SJCRH30 (cell line): ENCODE measurements at places on chromosomes 6 and 20.

GRCh38 chr20:32495217-32495565 is 89.9 kb downstream of the NOL4L start:
- H3K36me3 ChIP-seq = no peaks in the 10 kb centered on the region
- H3K4me1 ChIP-seq = peaks cover 8% of the 10 kb centered on the region
- DNase-seq = no peak
- no peak overlapping the region for H3K27ac ChIP-seq
- 0 out of 2 replicates have a peak, but pooled peaks cover 14% of the 10 kb centered on the region for H3K27me3 ChIP-seq
- no peak overlapping the region for H3K4me3 ChIP-seq

- H3K27me3 ChIP-seq = no peaks in the 10 kb centered on the region
- no peak for DNase-seq
- no peak overlapping the region for H3K4me3 ChIP-seq
- no peaks in the 10 kb centered on the region for H3K4me1 ChIP-seq
- no peaks in the 10 kb centered on the region for H3K36me3 ChIP-seq
- H3K27ac ChIP-seq = no peak overlapping the region
These were observed 627.8 kb downstream of the DOK5 start for GRCh38 chr20:55103188-55103587.

DNA sequence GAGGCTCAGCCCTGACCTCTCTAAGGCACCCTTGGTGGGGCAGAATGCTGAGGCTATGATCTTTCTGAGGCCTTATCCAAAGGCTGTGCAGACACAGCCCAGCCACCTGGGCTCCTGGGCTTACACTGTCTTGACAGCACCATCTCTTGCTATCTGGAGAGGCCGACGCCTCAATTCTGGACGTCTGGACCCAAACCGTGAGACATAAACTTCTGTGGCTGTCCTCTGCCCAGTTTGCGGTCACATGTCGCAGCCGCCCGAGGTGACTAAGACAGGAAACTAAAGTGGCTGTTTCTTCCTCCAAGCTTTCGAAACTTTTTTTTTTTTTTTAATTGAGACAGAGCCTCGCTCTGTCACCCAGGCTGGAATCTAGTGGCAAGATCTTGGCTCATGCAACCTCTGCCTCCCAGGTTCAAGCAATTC is 49.3 kb downstream of the PRR18 start:
- H3K27me3 ChIP-seq = no peaks in the 10 kb centered on the region
- H3K27ac ChIP-seq = no peak overlapping the region
- no peaks in the 10 kb centered on the region for H3K36me3 ChIP-seq
- no peaks in the 10 kb centered on the region for H3K4me1 ChIP-seq

GRCh38 chr6:30960907-30961673 is 20.3 kb downstream of the MUCL3 start:
- no peak for DNase-seq
- H3K27me3 ChIP-seq = no peaks in the 10 kb centered on the region; the same call in 1 of the 2 replicates
- H3K4me3 ChIP-seq = no peak overlapping the region
- no peaks in the 10 kb centered on the region for H3K36me3 ChIP-seq
- no peak overlapping the region for H3K27ac ChIP-seq

GRCh38 chr20:16124911-16125776 is 448.1 kb downstream of the KIF16B start:
- H3K27ac ChIP-seq = no peak overlapping the region
- DNase-seq = no peak
- H3K4me3 ChIP-seq = no peak overlapping the region
- H3K36me3 ChIP-seq = no peaks in the 10 kb centered on the region

- H3K4me1 ChIP-seq = no peaks in the 10 kb centered on the region
- no peak overlapping the region for H3K4me3 ChIP-seq
- H3K27me3 ChIP-seq = no peaks in the 10 kb centered on the region
- H3K36me3 ChIP-seq = no peaks in the 10 kb centered on the region
- H3K27ac ChIP-seq = no peak overlapping the region
These were observed 224.8 kb upstream of the MAP3K7 start for GRCh38 chr6:90811596-90812226.

GRCh38 chr6:159616456-159616855 is 76.6 kb downstream of the SOD2 start:
- H3K4me1 ChIP-seq = no peaks in the 10 kb centered on the region
- H3K27ac ChIP-seq = no peak overlapping the region
- DNase-seq = peak; percentile 28

GRCh38 chr6:21431526-21431925 is 162.0 kb upstream of the SOX4 start:
- no peak for DNase-seq
- H3K4me1 ChIP-seq = no peaks in the 10 kb centered on the region
- H3K4me3 ChIP-seq = no peak overlapping the region

DNA sequence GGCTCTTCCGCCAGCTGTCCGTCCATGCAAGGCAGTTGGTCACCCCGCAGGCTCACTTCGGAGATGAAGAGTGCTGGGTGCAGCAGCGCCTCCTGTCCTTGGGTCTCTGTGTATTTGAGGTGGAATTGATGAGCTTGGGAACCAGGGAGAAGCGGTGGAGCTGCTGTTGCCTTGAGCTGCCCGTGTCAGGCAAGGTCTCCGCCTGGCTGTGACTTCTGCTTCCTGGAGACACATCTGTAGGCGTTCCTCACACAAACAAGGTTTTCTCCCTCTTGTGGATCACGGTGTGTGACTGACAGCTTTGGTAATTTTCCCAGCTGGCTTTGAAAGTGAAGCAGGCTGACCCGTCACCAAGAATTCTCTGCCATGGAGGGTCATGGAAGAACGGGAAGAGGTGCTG is 2.5 kb upstream of the SLC17A9 start:
- H3K4me3 ChIP-seq = no peak overlapping the region
- H3K36me3 ChIP-seq = peaks cover 57% of the 10 kb centered on the region
- no peaks in the 10 kb centered on the region for H3K27me3 ChIP-seq
- no peak for DNase-seq
- H3K4me1 ChIP-seq = peaks cover 13% of the 10 kb centered on the region

GRCh38 chr6:150314230-150315188 is 54.3 kb upstream of the IYD start:
- no peaks in the 10 kb centered on the region for H3K36me3 ChIP-seq
- no peaks in the 10 kb centered on the region for H3K4me1 ChIP-seq
- no peak overlapping the region for H3K27ac ChIP-seq

DNA sequence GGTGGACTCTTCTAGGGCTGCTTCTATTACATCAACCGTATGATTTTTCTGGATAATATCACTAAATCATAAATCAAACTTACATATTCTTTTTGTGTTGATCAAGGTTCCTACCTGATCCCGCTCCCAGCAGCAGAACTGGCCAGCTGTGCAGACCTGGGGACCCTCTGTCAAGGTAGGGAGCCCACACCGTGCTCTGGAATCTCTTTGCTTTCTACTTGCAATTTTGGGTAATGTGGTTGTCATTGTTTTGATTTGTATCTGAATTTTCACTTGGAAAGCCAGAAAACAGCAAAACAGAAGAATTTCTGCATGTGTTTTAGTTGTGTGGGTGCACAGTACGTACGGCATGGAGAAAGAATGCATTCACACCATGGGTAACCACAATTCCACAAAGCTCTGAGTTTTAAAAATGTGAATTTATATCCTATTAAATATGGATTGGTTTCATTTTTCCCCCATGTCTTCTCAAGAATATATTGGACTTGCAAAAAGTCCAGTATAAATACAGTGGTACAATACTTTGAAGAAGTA is 80.1 kb downstream of the ADGRG6 start:
- no peak overlapping the region for H3K27ac ChIP-seq
- no peak for DNase-seq
- H3K27me3 ChIP-seq = no peaks in the 10 kb centered on the region
- H3K36me3 ChIP-seq = no peaks in the 10 kb centered on the region

DNA sequence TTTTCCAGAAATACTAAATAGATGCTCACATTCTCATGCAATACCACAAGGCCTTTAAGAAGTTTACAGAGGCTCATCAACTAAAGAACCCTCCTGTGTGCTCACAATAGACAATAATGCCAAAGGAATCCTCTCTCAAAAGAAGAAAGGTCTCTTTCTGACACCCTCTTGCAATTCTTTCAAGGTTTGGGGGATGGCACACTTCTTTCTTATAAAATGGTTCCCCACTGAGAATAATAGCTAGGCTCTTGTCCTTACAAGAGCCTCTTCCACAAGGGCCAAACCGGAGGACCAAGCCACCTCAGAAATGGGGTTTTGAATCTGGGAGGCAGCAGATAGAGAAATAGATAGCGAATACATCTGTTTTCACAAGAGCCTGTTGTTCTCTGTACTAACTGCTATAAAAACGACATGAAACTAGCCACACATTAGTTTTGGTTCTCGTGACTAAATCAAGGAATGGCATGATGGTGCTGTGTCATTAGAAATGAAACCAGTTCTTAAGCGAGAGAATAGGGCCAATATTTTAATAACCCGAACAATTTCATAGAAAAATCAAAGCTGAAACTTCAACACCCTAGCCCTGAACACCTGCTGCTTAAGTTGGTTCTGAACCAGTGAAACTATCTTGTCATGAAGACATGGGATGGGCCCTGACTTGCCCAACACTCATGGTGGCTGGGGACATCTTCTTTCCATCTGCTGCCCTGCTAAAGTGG is 81.1 kb downstream of the PRDM1 start:
- no peak for DNase-seq
- no peak overlapping the region for H3K27ac ChIP-seq
- no peaks in the 10 kb centered on the region for H3K27me3 ChIP-seq
- no peaks in the 10 kb centered on the region for H3K36me3 ChIP-seq

DNA sequence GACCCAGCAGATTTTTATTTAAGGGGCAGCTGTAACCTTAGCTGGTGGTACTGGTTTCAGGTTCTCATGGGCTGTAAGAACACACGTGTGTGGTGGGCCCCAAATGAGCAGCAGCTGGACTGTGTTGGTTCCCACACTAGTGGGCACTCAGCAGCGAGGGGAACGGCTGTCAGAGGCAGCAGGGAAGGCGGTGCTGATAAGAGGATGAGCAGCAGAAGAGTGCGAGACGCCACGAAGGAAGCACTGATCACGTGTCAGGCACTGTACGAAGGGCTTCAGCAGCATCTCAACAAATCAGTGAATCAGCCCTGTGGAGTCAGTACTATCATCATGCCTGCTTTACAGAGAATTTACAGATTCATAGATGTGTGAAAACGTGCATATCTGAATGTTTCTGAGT is 41.0 kb upstream of the EMILIN3 start:
- DNase-seq = peak; percentile 50
- H3K4me3 ChIP-seq = no peak overlapping the region
- no peaks in the 10 kb centered on the region for H3K27me3 ChIP-seq

GRCh38 chr6:25476126-25476525 is 175.9 kb upstream of the SCGN start:
- H3K27ac ChIP-seq = no peak overlapping the region
- H3K4me1 ChIP-seq = no peaks in the 10 kb centered on the region
- H3K27me3 ChIP-seq = no peaks in the 10 kb centered on the region
- no peak for DNase-seq
- no peak overlapping the region for H3K4me3 ChIP-seq

DNA sequence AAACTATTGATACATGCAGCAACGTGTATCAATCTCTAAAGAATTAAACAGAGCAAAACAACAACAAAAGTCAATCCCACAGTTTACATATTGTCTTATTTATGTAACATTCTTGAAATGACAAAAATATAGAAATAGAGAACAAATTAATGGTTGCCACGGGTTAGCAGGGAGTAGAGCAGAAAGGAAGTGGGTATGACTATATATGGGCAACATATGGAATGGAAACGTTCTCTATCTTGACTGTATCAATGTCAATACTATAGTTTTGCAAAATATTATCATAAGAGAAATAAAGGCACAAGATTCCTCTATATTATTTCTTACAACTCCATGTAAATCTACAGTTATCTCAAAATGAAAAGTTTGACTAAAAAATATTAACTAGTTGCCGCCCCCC is 12.8 kb downstream of the AK9 start:
- no peak for DNase-seq
- no peak overlapping the region for H3K27ac ChIP-seq
- H3K36me3 ChIP-seq = no peaks in the 10 kb centered on the region
- peak overlapping the region; percentile 54 for H3K4me3 ChIP-seq

DNA sequence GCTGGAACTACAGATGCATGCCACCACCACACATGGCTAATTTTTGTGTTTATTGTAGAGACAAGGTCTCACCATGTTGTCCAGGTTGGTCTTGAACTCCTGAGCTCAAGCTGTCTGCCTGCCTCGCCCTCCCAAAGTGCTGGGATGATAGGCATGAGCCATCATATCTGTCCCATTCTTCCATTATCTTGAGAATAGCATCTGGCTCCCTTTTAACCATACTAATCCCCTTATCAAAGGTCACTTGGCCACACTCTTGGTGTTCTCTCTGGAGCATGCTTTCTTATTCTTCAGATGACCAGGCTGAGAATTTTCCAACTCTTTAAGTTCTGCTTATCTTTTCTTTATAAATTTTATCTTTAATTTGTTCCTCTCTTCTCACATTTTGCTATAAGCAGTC is 15.9 kb upstream of the TRERF1 start:
- H3K36me3 ChIP-seq = no peaks in the 10 kb centered on the region
- peaks cover 3% of the 10 kb centered on the region; the same call in 1 of the 2 replicates for H3K27me3 ChIP-seq
- no peaks in the 10 kb centered on the region for H3K4me1 ChIP-seq
- DNase-seq = no peak
- no peak overlapping the region for H3K27ac ChIP-seq
- no peak overlapping the region for H3K4me3 ChIP-seq

DNA sequence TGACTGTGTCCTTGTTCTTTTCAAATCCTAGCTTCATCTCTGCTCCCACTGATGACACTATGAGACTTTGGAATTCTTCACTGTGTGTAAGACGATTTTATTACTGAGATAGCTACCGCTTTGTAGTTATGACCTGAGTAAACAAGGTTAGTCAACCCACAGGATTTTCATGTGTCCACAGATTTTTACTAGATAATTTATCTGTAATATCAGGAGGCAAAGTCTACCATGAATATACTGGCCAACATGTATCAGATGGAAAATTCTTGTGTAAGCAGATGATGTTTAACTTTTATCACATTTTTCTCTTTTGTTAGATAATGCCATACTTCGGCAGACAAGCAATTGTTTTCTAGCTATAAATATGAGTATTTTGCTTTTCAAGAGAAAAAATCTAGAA is 119.8 kb downstream of the SGK1 start:
- DNase-seq = no peak
- H3K27ac ChIP-seq = no peak overlapping the region
- H3K27me3 ChIP-seq = no peaks in the 10 kb centered on the region
- H3K4me3 ChIP-seq = no peak overlapping the region

GRCh38 chr6:56977192-56977591 is 22.3 kb downstream of the BEND6 start:
- H3K4me1 ChIP-seq = no peaks in the 10 kb centered on the region
- no peak overlapping the region for H3K4me3 ChIP-seq
- no peak for DNase-seq
- H3K36me3 ChIP-seq = no peaks in the 10 kb centered on the region

DNA sequence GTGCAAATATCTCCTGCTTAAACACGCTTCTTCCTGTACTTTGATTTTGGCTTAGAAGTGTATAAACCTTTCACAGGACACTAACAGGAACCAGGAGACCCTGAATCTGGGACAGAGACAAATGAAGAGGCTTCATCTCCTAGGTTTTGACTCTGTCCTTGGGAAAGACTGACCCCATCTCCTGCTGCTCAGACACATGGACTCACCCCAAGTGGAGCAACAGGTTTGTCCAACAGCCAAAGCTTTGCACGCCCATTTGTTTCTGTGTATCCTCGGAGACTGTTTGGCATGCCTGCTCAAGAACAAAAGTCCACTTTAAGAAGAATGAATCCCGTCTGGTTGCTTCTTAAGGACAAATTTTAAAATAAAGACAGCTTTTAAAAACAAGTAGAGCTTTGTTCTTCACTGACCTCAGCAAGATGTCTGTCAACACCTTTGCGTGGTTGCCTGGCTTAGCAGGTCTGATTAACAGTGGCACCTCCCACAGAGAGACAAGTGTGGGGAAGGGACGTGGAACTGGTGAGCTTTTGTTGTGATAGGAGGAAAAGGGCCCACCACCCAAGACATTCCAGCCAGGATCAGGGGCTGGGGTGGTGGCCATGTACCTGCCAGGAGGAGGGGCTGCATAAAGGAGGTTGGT is 202.6 kb downstream of the SOD2 start:
- H3K27me3 ChIP-seq = no peaks in the 10 kb centered on the region
- DNase-seq = no peak
- H3K4me1 ChIP-seq = no peaks in the 10 kb centered on the region
- no peaks in the 10 kb centered on the region for H3K36me3 ChIP-seq
- no peak overlapping the region for H3K4me3 ChIP-seq
- no peak overlapping the region for H3K27ac ChIP-seq
